ENCODE measurements at places on chromosomes 3 and 15. TPM values are rescaled to one million over a fixed set of nuclear protein-coding genes. Genes with fewer than 3 reads are reported as not detected.

Gene LCMT2
- total RNA-seq: 9.2 TPM

Gene MYO9A
- total RNA-seq: 16.8 TPM

- H3K27ac ChIP-seq: no peak overlapping the region
- peaks cover 6% of the 10 kb centered on the region for H3K36me3 ChIP-seq
- H3K4me3 ChIP-seq: no peak overlapping the region
- H3K4me1 ChIP-seq: peaks cover 84% of the 10 kb centered on the region
- H3K27me3 ChIP-seq: no peaks in the 10 kb centered on the region
Observed at GRCh38 chr3:72384602-72385001, 463.6 kb downstream of the SHQ1 start.

DNA sequence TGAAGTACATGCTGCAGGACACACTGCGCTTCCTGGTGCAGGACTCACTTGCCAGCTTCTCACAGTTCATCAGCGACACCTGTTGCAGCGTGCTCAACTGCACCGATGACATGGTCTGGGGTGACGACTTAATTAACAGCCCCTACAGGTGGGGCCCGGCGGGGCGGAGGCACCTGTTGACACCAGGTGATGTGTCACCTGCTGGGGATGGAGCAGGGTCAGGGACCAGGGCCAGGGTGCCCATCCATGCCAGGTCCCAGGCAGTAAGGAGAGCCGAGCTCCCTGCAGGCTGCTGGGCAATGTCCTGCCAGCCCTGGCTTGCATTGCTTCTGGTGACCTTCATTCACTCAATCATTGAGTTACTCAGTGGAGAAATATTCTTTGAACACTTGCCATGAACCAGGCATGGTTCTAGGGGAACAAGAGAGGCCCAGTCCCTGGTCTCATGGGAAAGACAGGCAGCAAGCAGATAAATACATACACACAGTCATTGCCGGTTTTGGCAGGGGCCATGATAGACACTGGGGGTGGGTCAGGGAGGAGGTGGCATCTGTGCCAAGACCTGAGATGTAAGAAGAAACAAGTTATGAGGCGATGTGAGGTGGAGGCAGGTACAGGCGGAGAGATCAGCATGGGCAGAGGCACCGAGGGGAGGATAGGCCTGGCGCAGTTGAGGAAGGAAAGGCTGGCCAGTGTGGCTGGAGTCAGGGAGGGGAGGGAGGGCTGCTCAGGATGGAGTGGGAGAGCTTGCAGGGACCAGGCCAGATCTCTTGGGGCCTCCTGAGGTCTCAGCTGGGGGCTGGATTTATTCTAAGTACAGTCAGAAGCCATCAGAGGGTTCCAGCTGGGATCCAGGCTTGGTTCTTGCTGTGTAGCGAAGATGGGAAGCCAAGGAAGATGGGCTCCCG lies 30.8 kb downstream of the DNAH1 start:
- no peaks in the 10 kb centered on the region for H3K4me1 ChIP-seq
- no peaks in the 10 kb centered on the region for H3K27me3 ChIP-seq
- no peaks in the 10 kb centered on the region for H3K36me3 ChIP-seq
- DNase-seq: no peak
- no peak overlapping the region for H3K27ac ChIP-seq
